Inflammatory macrophage (primary cell): ENCODE measurements at places on chromosomes 11 and 22.

- DNase-seq, result peak; percentile 85
Observed at GRCh38 chr11:62593434-62594044, 2.2 kb upstream of the TUT1 start.

- DNase-seq, result no peak
Observed at GRCh38 chr11:112997857-112998466, 36.7 kb downstream of the NCAM1 start.

DNA sequence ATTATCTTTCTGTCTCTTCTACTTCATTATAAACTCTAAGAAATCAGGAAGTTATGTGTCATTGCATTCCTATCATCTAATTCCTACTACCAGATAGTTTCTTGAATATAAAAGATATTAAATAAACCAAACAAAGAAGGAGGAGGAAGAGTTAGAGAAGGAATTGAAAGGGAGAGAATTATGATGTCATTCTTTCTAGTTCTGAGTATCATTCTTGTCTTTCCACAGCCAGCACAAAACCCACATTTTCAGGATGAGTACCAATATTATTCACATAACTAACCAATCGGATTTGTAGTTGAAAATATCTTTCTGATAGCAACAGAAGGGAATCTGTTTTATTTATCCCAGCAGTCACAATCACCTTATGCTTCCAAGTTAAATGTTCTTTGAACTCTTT lies 13.3 kb downstream of the MS4A13 start:
- no peak for DNase-seq

DNA sequence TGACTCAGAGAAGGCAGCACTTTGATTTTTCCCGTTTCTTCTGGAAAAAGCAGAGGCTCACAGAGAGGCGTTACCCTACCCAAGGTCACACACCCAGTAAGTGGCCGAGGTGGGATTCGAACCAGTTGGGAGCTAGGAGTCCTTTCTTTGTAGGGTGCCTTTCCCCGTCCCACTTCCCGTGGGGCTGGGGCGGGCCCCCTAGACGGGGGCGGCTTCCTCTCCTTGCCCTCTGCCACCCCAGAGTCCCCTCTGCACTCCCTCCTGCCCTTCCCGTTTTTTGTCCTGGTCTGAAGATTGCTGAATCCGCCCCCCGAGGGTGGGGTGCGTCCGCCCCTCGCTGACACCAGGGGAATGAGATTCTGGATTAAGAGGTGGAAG lies 747 bp downstream of the TPCN2 start:
- peak; percentile 78 for DNase-seq

DNA sequence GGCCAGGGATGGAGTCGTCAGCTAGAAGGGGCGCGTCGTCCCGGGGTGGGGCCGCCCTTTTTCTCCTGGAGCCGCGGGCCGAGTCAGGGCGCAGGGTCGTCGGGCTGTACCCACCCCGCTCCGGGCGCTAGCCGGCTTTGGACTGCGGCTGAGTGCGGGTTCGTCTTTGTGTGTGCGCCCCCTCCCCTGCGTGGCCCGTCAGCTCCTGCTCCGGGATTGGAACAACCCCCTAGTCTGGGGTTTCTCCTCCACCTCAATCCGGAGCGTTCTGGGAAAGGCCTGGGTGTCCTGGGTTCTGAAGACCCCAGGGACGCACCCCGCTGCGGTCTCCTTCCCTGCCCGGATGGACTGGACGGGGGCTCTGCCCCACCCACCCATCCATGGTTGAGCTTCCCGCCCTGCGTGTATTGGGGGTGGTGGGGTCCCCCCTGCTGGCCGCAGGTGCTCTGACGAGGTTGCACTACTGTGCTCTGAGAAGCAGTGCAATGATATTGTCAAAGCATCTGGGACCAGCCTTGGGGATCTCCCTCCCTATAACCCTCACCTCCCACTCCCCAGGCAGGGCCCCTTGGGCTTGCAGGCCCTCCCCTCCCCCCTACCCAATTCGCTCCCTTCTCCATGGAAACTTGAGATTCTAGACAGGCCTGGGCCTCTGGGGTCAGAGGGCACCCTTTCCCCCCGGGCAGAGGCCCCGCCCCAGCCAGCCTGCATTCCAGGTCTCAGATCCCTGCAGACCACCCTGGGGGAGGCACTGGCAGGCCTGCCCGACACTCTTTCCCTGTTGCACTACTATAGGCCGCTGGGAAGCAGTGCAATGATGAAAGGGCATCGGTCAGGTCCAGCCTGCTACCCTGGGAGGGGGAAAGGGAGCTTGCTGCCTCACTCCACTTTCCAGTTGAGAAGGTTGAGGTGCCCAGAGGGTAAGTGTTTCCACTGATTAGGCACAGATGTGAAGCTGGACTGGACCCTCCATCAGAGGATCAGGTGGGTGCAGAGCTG lies 10.7 kb downstream of the SDF2L1 start:
- no peak for DNase-seq

GRCh38 chr11:110311783-110312579 lies 15.6 kb upstream of the RDX start:
- DNase-seq, result peak; percentile 58

GRCh38 chr11:697811-698311 lies 2.2 kb downstream of the TMEM80 start:
- no peak for DNase-seq

- DNase-seq, result no peak
Observed at GRCh38 chr22:32255726-32256125, 579 bp upstream of the SLC5A4 start.

- no peak for DNase-seq
Observed at GRCh38 chr22:26894362-26894761, 237.0 kb downstream of the MIAT start.

- DNase-seq, result no peak
Observed at GRCh38 chr11:112318184-112318591, 57.5 kb upstream of the PLET1 start.

DNA sequence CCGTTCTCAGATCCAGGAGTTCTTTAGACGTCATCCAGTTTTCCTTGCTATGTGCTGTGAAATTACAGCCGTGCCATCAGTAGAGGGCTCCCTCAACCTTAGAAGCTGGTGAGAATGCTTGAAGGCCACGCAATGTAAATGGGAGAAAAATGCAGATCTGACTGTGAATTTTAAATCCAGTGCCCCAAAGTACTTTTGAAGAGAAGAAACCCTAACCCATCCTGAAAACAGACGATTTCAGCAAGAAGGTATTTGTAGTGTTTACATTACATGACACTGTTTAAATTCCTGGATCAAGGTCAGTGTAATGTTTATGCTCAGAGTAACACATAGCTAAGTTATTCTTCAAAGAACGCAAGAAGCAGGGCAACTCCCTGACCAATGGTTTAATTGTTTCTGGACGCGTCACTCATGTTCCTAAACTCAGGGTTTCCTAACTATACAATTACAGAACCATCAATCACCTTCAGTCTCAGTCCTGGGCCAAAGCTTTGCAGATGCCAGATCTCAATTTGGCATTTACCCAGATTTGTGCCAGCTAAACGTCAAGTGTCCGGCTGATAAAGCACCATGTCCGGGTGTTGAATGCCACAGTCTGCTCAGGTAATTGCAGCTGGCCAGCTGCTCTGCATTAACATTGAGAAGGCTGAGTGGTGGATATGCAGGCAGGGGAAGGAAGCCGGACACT lies 38.2 kb downstream of the ADAMTS8 start:
- DNase-seq, result peak; percentile 30

GRCh38 chr22:36386351-36386899 lies 1.3 kb downstream of the MYH9 start:
- peak; percentile 55 for DNase-seq

GRCh38 chr11:16781936-16782919 lies 43.8 kb downstream of the C11orf58 start:
- DNase-seq, result no peak

- DNase-seq, result no peak
Observed at GRCh38 chr11:78031629-78032028, 8.6 kb upstream of the KCTD14 start.

DNA sequence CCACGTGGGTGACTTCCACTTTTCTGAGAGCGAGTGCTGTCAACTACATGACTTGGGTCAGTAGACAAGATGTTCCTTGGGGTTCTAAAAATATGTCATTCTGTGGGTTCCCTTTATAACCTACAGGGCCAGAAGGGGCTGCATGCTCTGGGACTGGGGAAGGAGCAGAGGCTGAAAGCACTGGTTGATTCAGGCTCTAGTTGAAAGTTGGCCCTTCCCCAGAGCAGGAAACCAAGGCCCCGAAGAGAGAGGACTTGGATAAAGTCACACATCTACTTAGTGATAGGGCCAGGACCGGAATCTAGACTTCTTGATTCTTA lies 9.9 kb downstream of the ADAMTS15 start:
- no peak for DNase-seq
